ENCODE measurements at places on chromosomes 16 and 17.

DNA sequence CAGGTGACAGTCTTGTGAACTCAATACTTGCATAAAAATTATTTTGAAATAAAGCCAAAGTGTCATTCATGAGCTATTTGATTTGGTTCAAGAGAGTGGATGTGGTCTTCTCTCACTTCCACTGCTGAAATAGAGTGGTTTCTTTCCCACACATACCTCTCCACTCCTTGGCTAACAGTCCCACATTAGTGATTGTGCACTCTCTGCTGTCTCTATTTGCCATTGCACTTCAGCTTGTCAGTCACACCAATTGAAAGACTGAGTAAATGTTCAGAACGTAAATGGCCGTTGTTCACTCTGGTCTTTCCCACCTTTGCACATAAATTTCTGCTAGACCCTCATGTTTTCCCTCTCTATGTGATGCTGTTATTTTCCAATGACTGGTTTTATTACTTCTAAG, 197.5 kb downstream of the FTO start:
- no peak for DNase-seq

DNA sequence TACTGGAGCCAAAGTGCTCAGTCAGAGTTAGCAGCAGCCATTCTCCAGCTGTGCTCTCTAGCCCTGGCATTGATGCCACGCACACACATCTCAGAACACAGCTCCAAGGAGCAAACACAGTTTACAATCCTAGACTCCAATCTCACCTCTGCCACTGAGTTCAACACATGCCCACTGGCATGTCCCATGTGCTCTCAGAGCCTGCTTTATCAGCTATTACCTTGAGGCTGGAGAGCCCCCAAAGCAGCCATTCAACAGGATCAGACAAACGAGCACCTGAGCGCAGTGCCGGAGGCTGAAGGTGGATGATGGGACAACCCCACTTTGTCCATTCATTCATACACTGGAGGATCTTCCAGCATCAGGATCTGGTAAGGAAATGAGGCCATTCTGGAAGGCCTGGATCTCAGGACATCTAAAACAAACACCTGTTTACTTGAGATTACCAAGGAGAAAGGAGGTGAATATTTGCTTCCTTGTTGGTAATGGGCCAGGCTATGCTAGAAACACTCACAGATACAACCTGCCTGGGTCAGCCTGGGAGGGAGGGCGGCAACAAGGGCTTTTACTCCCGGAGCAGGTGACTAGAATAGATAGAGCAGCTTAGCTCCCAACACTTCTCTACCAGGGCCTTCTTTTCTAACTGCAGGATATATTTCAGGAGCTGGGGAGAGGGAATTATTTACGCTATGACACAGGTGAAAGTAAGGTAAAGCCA, 25.4 kb downstream of the RANBP10 start:
- DNase-seq: no peak

GRCh38 chr17:61494325-61495160, 42.3 kb downstream of the TBX4 start:
- DNase-seq: no peak

DNA sequence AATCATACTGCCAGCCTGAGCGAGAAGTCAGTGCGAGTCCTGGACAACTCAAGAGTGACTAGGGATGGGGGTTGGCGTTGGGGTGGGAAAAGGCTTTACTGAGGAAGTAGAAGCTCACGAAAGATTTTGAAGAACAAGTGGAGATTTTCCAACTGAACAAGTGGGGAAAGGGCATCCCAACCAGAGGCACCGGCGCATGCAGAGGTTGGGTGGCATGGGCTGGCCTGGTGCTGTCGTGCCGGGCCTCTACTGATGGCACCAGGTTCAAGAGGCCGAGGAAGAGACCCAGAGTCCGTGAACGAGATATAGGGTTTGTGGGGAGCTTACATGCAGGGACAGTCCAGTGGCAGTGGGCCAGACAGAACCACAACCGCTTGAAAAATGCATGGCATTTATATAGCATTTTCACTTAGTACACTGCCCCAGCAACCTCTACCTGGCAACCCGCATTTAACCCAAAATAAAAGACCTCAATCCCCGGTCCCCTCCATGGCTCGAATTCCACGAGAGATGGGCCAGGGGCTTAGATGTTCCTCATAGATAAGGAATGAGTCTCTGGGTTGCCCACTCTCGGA, 7.7 kb upstream of the ITGA3 start:
- no peak for DNase-seq

DNA sequence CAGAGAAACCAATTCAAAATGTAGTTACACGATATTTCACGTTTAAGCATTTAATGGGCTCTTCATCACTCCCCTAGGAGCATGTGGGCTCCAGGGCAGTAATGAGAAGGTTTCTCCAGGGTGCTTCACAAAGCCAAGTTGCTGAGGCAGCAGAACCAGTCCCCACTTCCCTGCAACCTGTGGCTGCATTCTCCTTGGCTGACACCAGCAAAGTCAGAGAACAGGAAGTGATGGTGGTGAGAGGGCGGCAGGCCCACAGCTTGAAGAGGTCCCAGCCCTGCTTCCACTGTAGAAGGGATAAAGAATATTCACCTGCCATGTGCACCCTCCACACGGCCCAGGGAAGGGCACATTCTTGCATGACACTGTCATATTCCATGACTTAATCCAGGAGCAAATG, 133.2 kb downstream of the CBLN1 start:
- no peak for DNase-seq

DNA sequence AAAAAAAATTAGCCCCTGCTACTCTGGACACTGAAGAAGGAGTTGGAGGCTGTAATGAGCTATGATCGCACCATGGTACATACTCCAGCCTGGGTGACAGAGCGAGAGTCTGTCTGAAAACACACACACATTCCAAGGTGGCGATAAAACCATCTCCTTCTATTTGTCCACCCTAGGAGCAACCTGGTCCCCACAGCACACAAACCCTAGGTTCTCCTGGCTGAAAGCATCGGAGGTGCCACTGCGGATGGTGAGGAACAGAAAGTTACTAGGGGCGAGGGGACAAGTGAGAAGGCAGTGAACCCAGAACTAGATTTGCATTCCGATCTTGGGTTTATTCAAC, 1.4 kb upstream of the ECI1 start:
- DNase-seq: no peak

- peak; percentile 58 for DNase-seq
Observed at GRCh38 chr17:10631048-10631700, 25.9 kb downstream of the MYH3 start.

- no peak for DNase-seq
Observed at GRCh38 chr17:10314329-10314728, 58.5 kb downstream of the MYH13 start.

GRCh38 chr17:40499551-40500189, 1.8 kb downstream of the TNS4 start:
- peak; percentile 96 for DNase-seq

DNA sequence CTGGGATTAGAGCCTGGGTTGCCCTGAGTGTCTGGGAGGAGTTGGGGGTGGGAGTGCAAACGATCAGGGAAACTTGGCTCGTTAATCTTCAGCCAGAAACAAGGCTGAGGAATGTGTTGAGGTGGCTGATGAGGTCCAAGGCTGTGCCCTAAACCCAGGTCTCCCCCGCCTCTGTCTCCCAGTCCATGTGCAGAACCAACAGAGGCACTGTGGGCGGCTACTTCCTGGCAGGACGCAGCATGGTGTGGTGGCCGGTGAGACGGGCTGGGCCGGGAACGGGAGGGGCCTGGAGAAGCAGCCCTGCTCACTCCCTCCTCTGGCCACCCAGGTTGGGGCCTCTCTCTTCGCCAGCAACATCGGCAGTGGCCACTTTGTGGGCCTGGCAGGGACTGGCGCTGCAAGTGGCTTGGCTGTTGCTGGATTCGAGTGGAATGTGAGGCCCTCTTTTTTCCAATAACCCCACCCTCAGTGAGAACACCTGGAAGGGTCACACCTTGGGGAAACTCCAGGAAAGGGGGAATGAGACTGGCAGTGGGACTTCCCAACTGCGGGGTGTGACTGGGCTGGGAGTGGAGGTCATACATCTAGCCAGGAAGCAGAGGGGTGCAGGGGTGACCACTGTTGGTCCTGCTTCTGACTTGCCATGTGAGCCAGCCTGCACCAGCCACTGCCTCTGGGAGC, 1.7 kb downstream of the SLC5A2 start:
- DNase-seq: no peak

GRCh38 chr17:33680472-33680871, 387.4 kb upstream of the ASIC2 start:
- no peak for DNase-seq

DNA sequence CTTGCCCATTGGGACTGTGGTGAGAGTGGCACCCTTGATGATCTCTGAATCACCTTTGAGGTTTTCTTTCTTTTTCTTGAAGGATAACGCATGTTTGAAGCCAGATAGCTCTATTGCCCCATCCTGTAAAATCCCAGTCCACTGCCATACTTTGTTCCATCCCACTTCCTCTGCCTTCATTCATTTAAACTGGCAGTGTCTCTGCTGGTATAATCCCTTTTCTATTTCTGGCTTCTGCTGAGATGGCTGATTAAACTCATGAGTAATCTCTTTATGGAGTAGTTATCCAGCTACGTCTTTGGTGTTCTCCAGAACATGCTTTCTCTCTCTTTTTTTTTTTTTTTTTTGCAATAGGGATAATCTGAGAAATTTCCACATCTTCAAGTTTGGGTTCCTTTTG, 656.5 kb upstream of the SALL1 start:
- no peak for DNase-seq

DNA sequence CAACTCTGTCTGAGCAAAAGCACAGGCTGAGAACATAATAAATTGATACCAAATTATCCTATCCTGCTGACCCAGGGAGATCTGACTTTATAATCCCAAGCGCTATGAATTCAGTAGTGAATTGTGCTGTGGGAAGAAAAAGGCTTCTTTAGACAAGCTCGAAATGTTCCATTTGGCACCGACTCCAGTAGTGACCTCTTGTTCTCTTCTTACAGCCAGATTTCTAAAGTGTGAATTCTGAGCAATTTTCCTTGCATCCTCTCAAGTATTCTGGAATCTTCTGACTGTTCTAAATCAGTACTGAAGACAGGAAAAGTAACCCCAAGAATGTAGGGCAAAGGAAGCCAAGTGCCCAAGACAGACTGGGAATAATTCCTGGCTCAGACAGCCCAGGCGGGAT, 58.2 kb downstream of the CDYL2 start:
- DNase-seq: no peak

- DNase-seq: peak; percentile 92
Observed at GRCh38 chr17:14359163-14360020, 58.5 kb downstream of the HS3ST3B1 start.

GRCh38 chr17:8823279-8823678, 24.1 kb upstream of the MFSD6L start:
- DNase-seq: no peak

GRCh38 chr17:45172232-45172540, 10.5 kb downstream of the HEXIM2 start:
- no peak for DNase-seq

- no peak for DNase-seq
Observed at GRCh38 chr16:89297910-89298545, 80.5 kb downstream of the ZNF778 start.

- no peak for DNase-seq
Observed at GRCh38 chr16:56614549-56614991, 6.2 kb downstream of the MT2A start.

GRCh38 chr17:1045456-1045855, 48.5 kb downstream of the TIMM22 start:
- no peak for DNase-seq

DNA sequence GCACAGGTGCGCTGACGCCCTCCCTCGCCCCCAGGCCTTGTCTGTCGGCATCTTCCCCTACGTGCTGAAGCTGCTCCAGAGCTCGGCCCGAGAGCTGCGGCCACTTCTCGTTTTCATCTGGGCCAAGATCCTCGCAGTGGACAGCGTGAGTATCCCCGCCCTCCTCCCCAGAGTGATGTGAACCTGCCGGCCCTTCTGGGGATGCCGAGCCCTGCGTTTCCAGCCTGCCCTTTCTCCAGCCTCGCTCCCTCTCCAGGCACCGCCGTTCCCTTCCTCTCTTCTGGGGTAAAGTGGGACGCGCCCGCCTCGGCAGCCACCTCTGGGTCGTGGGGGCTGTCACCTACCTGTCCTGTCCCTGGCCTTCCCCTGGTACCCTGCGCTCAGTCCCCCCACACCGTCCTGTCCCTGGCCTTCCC, 133.9 kb upstream of the CHMP6 start:
- DNase-seq: no peak

- DNase-seq: no peak
Observed at GRCh38 chr17:2017274-2017941, 7.7 kb downstream of the RTN4RL1 start.

DNA sequence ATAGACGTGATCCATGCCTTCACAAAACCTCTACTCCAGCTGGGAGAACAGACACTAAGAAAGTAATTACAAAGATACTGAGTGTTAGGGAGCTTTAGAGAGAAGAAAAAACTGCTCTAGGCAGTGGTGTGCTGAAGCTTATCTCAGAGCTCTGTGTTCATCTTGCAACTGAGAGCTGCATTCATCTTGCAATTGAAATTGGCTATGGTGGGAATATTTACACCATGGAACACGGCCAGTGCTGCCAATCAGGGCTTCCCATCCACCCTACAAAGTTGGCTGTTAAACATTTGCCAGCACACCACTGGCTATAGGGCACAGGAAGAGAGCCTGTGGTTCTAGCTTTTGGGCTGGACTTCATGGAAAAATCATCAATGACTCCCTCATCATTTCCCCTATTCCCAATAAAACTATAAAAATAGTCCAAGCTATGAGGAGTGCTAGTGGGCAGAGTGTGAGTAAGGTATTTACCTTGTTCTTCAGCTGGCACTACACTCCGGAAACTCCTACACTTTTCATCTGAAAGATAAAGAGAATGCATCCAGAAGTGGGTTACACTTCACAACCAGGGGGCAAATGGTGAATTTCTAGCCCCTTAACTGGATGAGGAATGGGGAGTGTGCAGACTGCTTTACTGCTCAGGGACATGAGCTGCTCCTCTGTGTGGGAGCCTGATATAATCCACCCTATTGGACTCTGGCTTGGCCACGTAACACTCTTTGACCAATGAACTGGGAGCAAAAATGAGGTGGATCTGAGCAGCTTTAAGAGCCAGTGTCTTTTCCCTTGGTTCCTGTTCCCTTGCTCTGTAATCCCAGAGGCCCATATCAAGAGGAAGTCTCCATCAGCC, 11.6 kb downstream of the GSG1L2 start:
- DNase-seq: no peak
